NCI-H2029 (cell line): ENCODE measurements at places on chromosomes 16 and 17.

DNA sequence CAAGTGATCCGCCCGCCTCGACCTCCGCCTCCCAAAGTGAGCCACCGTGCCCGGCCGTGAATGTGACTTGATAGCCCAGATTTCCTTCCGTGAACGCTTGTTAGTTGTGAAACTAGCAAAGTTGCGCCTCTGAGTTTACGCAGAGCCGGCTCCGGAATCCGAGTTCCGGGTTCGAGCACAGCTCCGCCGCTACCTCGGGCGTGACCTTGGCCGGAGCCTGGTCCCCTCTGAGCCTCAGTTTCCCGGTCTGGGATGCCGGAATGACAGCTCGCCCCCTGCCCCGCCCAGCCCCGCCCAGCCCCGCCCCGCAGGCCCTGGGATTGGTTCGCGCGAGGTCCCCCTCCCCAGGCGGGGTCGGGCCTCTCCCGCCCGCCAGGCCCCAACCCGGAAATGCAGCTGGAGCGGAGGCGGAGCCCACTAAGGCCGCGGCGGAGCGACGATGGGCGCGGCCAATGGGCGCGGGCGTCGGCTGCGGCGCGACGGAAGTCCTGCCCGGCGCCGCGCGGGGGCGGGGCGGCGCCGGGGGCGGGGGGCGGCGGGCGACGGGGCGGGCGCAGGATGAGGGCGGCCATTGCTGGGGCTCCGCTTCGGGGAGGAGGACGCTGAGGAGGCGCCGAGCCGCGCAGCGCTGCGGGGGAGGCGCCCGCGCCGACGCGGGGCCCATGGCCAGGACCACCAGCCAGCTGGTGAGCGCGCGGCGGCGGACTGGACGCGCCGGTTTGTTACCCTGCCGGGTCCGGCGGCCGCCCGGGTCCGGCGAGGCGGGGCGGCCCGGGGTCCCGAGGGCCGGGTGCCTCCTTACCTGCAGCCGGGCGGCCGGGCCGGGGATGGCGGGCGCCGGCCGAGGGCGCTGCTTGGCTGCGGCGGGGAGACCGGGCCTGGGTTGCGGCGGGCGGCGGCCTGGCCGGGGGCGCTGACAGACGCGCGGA is at the start of gene PDPK1:
PDPK1 (plus strand) TSS at position 571 of the 929 bp plus-strand sequence; CDS start at position 663, 92 bp downstream.
- peak; percentile 86 for DNase-seq

- no peak for DNase-seq
Measured at GRCh38 chr16:55072976-55073375, 142.3 kb downstream of the IRX5 start.

- DNase-seq, result no peak
Measured at GRCh38 chr16:86157616-86158247, 258.8 kb downstream of the IRF8 start.

DNA sequence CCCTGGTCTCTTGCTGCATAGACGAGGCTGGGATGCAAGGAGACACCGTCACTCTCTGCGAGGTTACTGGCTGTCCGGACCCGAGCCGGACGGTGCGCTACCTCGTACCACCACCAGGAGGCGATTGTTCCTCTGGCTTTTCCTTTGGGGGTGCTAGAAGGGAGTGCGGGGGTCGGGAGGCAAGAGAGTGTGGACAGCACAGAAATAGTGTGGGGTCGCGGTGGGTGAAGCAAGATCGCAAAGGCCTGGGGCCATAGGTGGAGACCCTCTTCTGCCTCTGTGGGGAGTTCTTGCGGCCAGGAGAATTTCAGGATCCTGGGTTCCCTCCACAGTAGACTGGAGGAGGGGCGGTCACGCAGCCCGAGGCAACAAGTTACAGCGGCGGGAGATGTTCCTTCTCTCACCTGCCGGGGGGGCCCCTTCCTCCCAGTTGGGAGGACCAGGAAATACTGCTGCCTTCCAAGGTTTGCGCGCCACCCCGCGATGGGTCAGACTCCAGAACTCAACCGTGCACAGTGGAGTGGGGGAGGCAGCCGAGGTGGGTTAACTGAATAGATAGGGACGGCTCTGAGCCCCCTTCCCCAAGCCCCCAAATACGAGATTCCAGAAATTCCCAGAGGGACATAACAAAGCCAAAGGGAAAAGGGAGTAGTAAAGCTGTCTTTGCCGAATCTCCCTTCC is 6.9 kb downstream of the PHOSPHO1 start:
- no peak for DNase-seq

DNA sequence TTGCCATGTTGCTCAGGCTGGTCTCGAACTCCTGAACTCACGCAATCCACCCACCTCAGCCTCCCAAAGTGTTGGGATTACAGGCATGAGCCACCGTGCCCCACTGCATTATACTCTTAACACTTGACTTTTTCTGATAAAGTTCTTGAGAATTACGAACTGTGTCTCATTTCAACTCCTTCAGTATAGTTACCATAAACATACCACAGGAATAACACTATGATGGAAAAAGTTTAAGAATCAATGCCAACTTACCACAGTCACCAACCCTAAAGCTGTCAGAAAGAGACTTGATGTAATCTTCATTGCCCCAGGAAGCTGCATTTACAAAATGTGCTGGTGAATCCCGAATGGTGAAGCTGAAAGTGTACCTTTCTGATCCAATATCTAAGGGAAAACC is 10.2 kb downstream of the MEIOB start:
- DNase-seq, result no peak

DNA sequence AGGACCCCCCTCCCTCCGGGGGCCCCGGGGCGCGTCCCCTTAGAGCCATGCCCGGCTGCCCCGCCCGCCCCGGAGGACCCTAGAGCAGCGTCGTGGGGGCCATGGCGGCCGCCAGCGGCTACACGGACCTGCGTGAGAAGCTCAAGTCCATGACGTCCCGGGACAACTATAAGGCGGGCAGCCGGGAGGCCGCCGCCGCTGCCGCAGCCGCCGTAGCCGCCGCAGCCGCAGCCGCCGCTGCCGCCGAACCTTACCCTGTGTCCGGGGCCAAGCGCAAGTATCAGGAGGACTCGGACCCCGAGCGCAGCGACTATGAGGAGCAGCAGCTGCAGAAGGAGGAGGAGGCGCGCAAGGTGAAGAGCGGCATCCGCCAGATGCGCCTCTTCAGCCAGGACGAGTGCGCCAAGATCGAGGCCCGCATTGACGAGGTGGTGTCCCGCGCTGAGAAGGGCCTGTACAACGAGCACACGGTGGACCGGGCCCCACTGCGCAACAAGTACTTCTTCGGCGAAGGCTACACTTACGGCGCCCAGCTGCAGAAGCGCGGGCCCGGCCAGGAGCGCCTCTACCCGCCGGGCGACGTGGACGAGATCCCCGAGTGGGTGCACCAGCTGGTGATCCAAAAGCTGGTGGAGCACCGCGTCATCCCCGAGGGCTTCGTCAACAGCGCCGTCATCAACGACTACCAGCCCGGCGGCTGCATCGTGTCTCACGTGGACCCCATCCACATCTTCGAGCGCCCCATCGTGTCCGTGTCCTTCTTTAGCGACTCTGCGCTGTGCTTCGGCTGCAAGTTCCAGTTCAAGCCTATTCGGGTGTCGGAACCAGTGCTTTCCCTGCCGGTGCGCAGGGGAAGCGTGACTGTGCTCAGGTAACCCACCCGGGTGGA is 759 bp downstream of the ALKBH5 start:
- peak; percentile 2 for DNase-seq

DNA sequence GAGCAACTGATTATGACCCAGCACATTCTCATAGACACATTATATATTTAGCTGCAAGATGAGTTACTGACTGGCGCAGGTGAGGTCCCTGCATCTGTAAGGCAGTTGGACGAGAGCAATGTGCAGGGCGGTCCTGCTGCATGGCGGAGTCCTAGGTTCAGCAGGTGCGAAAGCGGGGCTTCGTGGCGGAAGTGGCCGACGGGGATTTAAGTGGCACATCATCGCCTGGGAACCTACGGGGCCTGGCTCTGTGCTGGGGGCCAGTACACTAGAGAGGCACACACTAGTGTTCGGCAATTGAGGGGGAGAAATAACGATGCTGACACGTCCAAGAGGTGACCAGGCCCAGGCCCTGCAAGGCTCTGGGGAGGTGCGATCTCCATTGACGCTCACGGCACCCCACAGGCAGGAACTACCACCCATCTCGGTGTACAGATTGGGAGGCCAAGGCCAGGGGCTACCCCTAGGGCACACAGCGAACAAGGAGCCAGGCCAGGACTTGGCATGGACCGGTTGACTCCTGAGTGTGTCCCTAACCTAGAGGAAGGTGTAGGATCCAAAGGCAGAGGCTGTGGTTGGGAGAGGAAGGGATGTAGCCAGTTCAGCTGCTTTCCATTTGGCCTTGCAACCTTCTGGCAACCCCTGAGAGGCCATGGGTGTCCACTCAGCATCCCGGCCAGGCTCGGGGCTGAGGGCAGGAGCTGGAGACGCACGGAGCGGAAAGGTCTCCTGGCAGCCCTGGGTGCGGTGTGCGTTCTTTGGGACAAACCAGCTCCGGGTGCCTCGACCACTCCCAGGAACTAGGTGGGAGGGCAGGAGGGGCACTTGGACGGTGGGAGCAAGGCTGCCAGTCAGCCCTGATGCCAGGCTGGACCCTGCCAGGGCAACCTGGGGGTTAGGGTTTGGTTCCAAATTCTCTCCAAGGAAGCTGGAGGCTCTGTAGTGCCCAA is 103.9 kb upstream of the CREBBP start:
- DNase-seq, result no peak

- DNase-seq, result no peak
Measured at GRCh38 chr17:31320241-31320640, 1.2 kb downstream of the EVI2A start.

DNA sequence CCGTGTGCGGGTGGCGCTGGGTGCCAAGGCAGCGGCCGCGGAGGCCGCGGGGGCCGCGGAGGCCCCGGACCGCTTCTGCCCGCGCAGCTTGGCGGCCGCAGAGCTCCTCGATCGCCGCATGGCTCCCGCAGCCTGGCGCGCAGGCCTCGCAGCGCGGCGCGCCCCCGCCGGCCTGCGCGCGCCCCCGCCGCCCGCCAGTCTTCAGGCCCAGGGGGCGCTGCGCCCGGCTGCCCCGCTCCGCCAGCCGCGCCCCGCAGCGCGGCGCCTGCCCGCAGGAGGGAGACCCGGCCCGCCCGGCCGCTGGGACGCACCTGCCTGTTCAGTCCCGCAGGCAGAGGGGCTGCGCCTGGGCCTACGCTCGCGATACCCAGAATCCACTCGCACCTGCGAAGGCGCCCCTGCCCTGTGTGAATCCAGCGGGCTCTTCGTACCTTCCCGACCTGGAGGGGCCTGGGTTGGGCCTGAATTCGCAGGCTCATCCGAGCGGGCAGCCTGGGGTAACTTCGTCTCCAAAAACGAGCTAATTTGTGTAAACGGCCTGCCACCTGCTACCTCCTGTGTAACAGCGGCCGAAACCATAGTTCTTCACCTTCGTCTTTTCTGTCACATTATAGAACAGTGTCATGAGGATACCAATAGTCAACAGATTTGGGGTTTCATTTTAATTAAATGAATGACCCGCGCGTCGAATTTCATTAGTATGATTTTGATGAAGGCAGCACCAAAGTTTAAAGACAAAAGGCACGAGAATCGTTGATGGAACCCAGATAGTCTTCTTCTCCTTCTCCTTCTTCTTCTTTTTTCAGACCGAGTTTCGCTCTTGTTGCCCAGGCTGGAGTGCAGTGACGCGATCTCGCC is at the start of gene CENPV:
CENPV (minus strand) TSS at position 153 of the 858 bp plus-strand sequence; CDS start at position 120, 33 bp downstream.
- peak; percentile 4 for DNase-seq
